ENCODE measurements at places on chromosomes 3 and 15. TPM values are rescaled to one million over a fixed set of nuclear protein-coding genes. Genes with fewer than 3 reads are reported as not detected.
A peak's percentile ranks its signal among the peaks of the same experiment; 100 is the strongest.

The C3orf49 gene
- not detected for total RNA-seq

The ZMAT3 gene
- total RNA-seq = 12.3 TPM

The ZNF80 gene
- 0.35 TPM for total RNA-seq

The ATP6V1A gene
- 42.4 TPM for total RNA-seq

- H3K4me1 ChIP-seq = peaks cover 3% of the 10 kb centered on the region
- peaks cover 2% of the 10 kb centered on the region for H3K36me3 ChIP-seq
- no peak overlapping the region for H3K27ac ChIP-seq
- H3K27me3 ChIP-seq = no peaks in the 10 kb centered on the region
- no peak for DNase-seq
Observed at GRCh38 chr3:30318110-30318509, 288.3 kb upstream of the TGFBR2 start.

GRCh38 chr3:126407412-126408044, 12.8 kb downstream of the CFAP100 start:
- H3K27ac ChIP-seq = no peak overlapping the region
- peaks cover 19% of the 10 kb centered on the region for H3K27me3 ChIP-seq
- H3K36me3 ChIP-seq = no peaks in the 10 kb centered on the region
- no peak overlapping the region for H3K4me3 ChIP-seq
- no peak for DNase-seq
- H3K4me1 ChIP-seq = no peaks in the 10 kb centered on the region

DNA sequence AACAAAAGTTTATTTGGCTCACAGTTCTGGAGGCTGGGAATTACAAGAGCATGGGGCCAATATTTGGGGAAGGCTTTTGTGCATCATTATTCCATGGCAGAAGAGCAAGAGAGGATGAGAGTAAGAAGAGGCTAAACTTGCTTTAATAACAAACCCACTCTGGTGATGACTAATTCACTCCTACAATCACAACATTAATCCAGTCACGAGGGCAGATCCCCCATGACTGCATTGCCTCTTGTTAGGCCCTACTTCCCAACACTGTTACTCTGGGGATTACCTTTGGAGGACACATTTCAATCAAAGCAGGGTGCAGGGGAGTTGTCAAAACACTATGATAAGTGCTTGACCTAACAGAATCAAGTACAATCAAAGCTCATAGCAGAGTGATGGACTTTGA, 181.7 kb downstream of the BBX start:
- no peak overlapping the region for H3K4me3 ChIP-seq
- H3K27me3 ChIP-seq = no peaks in the 10 kb centered on the region
- H3K36me3 ChIP-seq = no peaks in the 10 kb centered on the region
- no peak overlapping the region for H3K27ac ChIP-seq

DNA sequence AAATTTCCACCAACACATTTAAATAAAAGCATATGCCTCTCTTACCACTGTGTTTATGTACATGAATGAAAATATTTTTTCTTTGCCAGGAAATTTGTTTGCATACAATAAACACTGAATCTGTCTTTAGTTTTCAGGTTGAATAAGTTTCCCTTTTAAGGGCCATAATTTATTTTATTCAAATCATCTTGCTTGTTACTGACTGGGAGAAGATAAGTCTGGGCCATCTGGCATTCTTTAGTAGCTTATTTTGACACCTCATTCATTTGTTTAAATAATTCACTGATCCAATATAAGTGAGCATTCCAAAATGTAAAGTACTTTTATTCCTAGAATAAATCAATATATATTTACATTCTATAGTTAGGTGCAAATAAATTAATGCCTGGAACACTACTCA, 1001.3 kb downstream of the PLOD2 start:
- no peaks in the 10 kb centered on the region for H3K4me1 ChIP-seq
- no peaks in the 10 kb centered on the region for H3K36me3 ChIP-seq
- no peak overlapping the region for H3K27ac ChIP-seq
- no peaks in the 10 kb centered on the region for H3K27me3 ChIP-seq
- DNase-seq = no peak
- no peak overlapping the region for H3K4me3 ChIP-seq

GRCh38 chr3:197368821-197369220, 70.4 kb upstream of the DLG1 start:
- peaks cover 22% of the 10 kb centered on the region for H3K27me3 ChIP-seq
- no peak overlapping the region for H3K27ac ChIP-seq
- H3K4me3 ChIP-seq = no peak overlapping the region
- H3K4me1 ChIP-seq = no peaks in the 10 kb centered on the region
- DNase-seq = no peak

DNA sequence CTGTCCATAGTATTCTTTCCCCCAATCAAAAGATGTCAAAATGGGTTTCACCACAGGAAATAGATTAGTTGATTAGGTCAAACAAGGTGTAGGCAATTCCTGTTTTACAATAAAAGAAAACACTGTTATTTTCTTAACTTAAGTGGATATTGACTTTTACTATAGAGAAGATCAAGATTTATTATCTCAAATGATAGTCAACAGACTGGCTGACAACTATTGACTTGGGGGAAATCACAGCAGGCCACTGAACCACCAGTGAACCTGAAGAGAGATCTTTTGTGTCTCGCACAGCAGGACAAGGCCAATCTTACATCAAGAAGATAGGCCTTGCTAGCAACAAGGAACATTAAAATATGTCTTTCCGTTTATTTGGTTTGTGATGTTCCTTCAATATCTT, 1187.6 kb downstream of the SI start:
- DNase-seq = no peak
- no peaks in the 10 kb centered on the region for H3K36me3 ChIP-seq
- no peaks in the 10 kb centered on the region for H3K27me3 ChIP-seq
- H3K4me3 ChIP-seq = no peak overlapping the region
- no peaks in the 10 kb centered on the region for H3K4me1 ChIP-seq
- no peak overlapping the region for H3K27ac ChIP-seq

GRCh38 chr3:52415800-52416199, 29.1 kb downstream of the SEMA3G start:
- no peak overlapping the region for H3K4me3 ChIP-seq
- H3K27ac ChIP-seq = no peak overlapping the region
- H3K36me3 ChIP-seq = peaks cover 25% of the 10 kb centered on the region
- H3K27me3 ChIP-seq = no peaks in the 10 kb centered on the region

DNA sequence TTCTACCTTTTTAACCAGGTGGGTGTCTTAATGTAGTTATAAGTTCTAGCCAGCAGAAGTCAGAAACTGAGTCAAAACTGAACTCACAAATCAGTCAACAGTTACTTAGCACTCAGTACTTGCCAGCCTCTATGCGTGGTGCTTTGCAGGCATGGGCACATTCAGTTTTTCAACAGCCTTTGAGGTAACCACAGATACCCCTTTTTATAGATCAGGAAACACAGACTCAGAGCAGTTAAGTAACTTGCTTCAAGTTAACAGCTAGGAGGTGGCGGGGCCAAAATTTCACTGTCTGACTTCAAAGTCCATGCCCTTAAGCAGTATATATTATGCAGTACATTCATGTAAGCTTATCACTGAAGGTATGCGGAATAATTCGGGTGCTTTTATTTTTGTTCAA, 139.4 kb downstream of the FHIT start:
- DNase-seq = no peak
- no peak overlapping the region for H3K27ac ChIP-seq
- no peaks in the 10 kb centered on the region for H3K36me3 ChIP-seq
- H3K4me3 ChIP-seq = no peak overlapping the region

GRCh38 chr3:193145248-193145647, 95.8 kb upstream of the PLAAT1 start:
- H3K27ac ChIP-seq = no peak overlapping the region
- H3K4me1 ChIP-seq = no peaks in the 10 kb centered on the region
- H3K4me3 ChIP-seq = no peak overlapping the region

DNA sequence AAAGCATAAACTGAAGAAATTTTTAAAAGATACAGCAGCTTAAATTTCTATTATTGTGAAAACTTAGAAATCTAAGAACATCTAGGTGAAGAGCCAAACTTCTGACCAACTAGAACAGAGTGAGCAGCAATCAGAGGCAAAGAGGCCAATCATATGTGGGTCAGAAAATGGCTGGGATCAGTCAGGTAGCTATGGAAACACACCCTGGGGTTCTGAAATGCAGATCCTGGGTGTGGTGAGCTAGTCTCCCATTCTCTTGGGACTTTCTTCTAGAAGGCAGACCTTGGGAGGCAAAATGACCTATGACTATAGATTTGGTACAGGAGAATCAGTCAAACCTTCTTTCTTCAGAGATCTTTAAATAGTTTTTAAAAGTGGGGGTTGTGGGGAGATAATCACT, 385.8 kb downstream of the TBC1D5 start:
- H3K36me3 ChIP-seq = peaks cover 3% of the 10 kb centered on the region
- no peak overlapping the region for H3K27ac ChIP-seq
- no peak for DNase-seq
- no peaks in the 10 kb centered on the region for H3K27me3 ChIP-seq
- H3K4me3 ChIP-seq = no peak overlapping the region
- no peaks in the 10 kb centered on the region for H3K4me1 ChIP-seq

DNA sequence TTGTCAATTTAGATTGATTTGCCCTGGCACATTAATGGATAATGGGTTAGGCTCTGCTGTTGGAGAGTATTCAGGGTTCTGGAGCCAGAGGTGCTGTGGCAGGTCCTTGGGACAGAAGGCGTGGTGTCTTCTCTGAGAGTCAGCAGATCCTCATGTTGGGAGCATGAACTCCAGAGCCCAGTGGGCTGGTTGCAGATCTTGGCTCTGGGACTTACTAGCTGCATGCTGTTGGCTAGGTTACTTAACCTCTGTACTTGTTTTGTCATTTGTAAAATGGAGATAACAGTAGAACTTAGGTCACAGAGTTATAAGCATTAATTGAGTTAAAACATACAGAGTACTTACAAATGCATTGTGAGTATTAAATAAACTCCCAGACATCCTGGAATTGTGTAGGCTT, 77.6 kb downstream of the CCK start:
- H3K36me3 ChIP-seq = peaks cover 9% of the 10 kb centered on the region
- DNase-seq = no peak
- no peak overlapping the region for H3K27ac ChIP-seq
- peaks cover 22% of the 10 kb centered on the region for H3K4me1 ChIP-seq
- no peak overlapping the region for H3K4me3 ChIP-seq

DNA sequence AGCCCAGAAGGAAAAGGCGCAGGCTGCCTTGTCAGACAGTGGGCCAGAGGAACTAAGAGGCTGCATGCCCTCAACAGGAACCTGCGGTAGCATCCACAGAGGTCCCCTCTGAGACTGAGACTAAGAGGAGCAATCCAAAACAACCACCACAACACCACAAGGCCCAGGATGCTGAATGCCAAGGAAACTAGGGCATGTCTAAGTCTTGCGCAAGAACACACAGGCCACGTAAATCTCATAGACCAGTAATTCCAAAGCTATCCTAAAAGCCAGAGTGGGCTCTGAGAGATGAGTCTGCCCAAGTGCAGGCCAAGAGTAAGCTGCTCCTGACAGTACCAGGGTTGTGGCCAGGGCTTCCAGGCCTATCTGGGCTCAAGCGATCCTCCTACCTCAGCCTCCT, 12.9 kb downstream of the MON1A start:
- H3K27ac ChIP-seq = no peak overlapping the region
- no peaks in the 10 kb centered on the region for H3K27me3 ChIP-seq
- peaks cover 1% of the 10 kb centered on the region for H3K4me1 ChIP-seq
- no peak overlapping the region for H3K4me3 ChIP-seq
- peaks cover 6% of the 10 kb centered on the region for H3K36me3 ChIP-seq

- H3K4me3 ChIP-seq = no peak overlapping the region
- no peak for DNase-seq
- no peaks in the 10 kb centered on the region for H3K36me3 ChIP-seq
- H3K4me1 ChIP-seq = no peaks in the 10 kb centered on the region
Observed at GRCh38 chr15:83653288-83653638, 660 bp upstream of the ADAMTSL3 start.

DNA sequence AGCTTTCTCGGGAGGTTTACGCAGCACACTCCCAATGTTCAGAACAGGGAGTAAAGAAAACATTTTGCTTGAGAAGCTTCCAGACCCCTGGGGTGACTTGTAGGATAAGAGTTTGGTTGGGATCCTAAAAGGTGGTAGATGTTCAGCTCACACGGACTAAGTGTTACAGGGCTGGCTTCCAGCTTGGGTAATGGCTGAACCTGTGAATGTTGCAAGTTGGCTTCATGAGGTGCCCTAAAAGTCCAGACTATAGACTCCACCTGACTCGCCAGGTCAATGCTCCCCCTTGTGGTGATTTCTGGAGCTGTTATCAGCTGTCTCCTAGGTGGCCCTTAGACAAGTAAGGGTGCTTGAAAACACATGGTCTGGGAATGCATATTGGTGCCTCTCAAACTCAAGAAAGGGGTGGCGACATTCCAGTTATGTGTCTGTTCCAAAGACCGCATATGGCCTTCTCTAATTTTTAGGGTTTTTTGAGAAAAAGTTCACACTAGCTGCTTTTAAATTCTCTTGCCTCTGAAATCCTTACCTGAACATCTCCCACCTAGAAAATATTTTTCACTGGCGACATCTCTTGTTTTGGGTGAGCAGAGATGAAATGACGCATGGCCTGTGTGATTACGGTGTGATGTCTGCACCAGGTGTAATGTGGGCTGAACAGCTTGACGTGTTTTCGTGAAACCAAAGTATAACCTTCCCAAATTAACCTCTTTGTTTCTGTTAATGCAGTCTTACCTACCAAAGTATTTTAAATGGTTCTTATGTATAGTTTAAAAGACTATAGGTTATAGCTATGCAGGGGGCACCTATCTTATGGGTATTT, 175.7 kb upstream of the KBTBD8 start:
- H3K27me3 ChIP-seq = peaks cover 2% of the 10 kb centered on the region
- DNase-seq = peak; percentile 71
- no peaks in the 10 kb centered on the region for H3K36me3 ChIP-seq
- no peak overlapping the region for H3K27ac ChIP-seq

Measured in activated CD4-positive, alpha-beta memory T cell treated with anti-CD3 and anti-CD28 coated beads, Interleukin-2, amount 10 ng/mL, durations not matched to agents 7 days and 5 days (primary cell).